NB4 (cell line): ENCODE measurements at places on chromosomes 16 and 17.

DNA sequence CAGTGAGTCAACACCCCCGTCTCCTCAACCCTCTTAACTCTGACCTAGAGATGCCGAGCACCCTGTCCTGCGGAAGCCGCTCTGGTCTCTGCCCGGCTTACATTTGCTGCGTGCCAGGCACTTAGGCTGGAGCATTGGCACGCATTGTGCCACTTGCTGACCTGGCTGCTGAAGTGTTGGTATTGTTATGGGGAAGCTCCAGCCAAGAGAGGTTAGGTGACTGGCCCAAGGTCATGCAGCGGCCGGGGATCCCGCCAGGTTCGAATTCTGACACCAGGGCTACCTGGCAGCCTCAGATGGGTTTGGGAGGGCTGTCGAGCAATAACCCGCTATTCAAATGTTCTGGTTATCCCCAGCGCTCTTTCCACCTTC, 5.0 kb upstream of the HSD17B1 start:
- no peak for DNase-seq

GRCh38 chr17:77459018-77459755, 318.4 kb downstream of the SEC14L1 start:
- DNase-seq = no peak

DNA sequence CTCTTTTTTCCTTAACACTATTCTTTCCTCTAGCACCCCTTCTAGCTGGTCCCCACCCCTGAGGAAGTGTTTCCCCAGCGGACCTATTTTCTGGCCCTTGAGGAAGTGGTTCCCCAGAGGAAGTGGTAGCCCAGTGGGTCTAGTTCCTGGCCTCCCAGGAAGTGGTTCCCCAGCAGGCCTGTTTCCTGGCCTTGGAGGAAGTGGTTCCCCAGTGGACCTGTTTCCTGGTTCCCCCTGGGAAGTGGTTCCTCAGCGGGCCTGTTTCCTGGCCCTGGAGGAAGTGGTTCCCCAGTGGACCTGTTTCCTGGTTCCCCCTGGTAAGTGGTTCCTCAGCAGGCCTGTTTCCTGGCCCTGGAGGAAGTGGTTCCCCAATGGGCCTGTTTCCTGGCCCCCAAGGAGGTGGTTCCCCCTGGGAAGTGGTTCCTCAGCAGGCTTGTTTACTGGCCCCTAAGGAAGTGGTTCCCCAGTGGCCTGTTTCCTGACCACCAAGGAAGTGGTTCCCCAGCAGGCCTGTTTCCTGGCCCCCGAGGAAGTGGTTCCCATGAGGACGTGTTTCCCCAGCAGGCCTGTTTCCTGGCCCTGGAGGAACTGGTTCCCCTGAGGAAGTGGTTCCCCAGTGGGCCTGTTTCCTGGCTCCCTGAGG, 58.3 kb downstream of the NTN1 start:
- peak; percentile 13 for DNase-seq

DNA sequence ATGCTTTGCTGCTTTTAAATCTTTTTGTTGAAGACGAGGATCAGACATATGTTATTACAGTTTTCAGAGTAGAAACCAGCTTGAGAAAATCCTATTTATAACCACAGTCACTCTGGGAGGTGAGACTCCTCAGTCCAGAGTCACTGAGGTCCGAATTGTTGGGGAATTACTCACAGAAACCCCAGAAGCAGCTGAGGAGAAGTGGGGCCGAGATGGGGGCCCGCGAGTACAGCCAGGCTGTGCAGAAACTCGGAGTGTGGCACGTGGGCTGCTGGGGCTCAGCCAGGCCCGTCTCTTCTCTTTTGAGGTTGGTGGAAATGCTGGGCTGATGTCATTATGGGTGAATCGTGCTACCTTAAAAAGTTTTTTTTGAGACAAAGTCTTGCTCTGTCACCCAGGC, 14.4 kb upstream of the GNG13 start:
- no peak for DNase-seq

GRCh38 chr17:64572682-64573154, 65.9 kb downstream of the CEP95 start:
- peak; percentile 33 for DNase-seq

GRCh38 chr17:39659279-39660010, 5.7 kb upstream of the TCAP start:
- DNase-seq = no peak

DNA sequence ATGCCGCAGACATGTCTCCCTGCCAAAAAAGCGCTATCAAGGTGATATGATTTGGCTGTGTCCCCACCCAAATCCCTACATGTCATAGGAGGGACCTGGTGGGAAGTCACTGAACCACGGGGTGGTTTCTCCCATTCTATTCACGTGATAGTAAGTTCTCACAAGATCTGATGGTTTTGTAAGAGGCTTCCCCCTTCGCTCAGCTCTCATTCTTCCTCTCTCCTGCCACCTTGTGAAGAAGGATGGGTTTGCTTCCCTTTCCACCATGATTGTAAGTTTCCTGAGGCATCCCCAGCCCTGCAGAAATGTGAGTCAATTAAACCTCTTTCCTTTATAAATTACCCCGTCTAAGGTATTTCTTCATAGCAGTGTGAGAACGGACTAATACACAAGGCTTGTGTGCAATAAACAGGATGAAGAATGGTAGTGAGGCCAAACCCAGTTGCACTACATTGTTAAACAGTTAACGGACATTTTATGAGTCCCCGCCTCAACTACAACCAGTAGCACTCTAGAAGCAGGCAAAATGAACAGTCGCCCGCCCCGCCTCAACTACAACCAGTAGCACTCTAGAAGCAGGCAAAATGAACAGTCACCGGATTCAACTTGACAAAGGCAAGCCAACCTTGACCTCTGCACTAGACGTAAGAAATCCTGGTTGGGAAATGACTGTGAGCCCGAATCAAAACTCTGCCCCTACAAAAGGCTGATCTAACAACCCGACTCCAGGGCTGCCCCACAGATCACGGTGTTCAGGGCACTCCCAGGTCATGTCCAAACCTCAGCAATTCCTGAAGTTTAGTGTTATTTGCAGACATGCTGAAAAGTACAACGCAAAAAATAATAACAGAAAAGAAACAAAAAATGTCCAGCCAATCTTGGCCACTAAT, 26.3 kb downstream of the VPS53 start:
- DNase-seq = peak; percentile 62

DNA sequence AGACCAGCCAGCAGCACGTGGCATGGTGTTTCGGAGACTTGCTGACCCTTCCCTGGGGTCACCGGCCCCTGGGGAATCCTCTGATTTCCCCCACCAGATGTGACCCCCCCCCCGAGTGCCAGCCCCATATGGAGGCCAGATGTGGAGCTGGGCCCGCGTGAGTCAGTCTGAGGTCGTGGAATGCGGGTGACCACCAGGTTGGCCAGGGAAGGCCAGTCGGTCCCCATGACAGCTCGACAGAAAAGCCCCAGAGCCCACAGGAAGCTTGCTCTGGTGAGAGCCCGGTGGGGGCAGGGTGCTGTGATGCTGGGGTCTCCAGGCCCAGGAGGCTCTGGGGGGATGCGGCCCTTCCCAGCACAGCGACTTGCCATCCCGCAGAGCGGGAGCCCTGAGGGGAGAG, 209.0 kb downstream of the NTN1 start:
- DNase-seq = no peak

DNA sequence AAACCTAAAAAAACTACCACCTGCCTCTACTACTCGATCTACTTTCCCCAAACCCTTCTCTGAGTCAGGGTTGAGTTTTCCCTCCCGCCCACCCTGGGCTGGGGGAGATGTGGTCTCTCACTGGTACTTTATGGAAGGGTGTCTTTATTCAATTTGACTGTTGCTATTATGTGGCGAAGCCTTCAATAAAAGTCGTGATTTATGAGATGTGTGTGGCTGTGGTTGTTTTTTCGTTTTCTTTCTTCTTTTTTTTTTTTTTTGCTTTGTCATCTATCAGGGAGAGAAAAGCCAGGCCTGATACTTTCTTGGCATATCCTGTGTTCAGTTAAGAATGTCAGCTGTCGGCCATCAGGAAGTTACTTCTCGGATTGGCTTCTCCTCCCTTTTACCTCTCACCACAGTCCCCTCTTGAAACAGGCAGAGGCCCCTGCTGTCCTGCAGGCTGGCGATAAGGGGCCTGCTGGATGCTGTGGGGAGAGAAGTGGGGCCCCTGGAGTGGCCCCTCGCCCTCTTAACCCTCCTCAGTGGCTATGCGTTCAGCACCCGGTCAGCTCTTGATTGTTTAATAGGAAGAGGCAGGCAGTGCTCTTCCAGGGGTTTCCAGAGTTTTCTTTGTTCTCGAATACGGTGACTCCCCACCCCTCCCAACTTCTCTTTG, 123.0 kb downstream of the MSI2 start:
- peak; percentile 37 for DNase-seq
